ENCODE measurements at places on chromosomes 12 and 14.
A peak's percentile ranks its signal among the peaks of the same experiment; 100 is the strongest.

DNA sequence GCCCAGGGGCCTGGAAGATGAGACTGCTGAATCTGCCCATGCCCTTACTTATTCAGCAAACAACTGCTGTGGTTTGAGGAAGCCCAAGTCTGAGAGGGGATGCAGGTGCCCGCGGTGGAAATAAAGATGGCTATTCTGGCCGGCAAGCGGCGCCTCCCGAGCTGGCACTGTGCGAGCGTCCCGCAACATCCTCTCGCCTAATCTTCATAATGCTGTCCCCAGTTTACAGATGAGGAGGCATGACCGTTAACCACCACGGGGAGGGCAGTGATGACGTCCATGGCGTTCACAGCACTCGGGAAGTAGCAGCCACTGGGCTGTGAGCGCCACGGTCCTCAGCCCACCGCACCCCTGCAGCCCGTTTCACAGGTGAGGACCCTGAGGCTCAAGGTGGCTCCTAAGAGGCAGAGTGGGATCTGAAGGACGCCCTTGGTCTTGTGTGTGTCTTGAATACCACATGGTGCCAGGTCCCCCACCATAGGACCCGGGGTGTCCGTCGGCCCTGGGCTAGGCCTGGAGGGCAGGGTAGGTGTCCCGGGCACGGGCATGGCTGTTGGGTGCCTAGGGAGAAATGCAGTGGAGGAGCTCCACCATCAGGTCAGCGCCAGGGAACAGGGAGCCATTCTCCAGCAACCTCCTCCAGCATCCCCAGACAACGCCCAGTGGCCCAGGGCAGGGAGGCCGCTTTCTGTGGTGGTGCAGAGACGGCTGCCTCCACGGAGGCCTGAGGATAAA, 20.2 kb downstream of the CHGA start:
- no peak for DNase-seq

DNA sequence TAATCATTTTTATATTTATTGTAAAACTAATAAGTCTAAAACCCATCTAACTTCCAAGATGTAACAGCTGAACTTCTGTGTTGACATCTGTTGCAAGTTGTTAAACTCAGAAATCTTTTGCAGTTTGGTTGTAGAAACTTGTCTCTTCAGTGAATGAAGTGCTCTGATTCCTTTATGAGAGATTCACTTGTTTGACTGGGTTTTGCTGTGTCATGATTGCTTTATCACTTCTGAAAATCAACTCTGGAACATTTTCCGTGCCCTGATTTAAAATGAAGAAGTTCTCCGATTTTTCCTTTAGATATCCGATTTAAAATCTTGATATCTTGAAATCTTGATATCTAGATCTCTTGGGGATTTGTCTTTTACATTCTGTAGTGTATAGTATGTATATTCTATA, 65.1 kb downstream of the DIP2B start:
- no peak for DNase-seq

DNA sequence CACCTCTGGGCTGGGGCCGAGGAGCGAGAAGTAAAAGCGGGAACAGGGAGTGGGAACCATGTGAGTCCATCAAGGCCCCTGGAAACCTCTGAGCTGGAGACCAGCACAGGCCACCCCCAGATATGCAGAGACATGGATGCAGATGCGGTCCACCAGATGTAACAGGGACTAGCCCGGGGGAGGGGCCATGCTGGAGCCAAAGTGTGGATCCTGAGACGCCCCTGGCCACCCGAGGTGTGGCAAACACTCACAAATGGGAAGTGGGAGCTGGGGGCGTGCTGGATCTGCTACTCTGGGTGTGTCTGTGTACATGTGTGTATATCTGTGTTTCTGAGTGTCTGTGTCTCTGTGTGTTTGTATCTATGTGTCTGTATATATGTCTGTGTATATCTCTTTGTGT, 12.8 kb downstream of the MYL2 start:
- no peak for DNase-seq

DNA sequence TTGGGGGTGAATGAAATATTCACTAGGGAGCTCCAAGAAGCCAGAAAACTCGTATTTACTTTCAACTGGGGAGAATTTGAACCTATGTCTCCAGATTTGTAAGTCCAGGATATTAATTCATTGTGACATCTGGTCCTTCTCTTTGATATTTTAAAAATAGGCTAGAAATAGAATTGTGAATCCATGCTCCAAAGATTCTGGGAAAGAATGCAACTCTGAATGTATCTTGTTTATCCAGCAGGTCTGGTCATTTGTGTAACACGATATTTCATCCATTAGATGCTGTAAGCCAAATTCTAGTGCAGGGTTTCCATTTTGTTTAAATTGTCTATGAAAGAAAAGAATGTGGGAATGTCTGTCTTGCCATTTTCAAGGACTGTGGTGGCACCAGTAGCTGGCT, 334.7 kb downstream of the BMP4 start:
- no peak for DNase-seq

DNA sequence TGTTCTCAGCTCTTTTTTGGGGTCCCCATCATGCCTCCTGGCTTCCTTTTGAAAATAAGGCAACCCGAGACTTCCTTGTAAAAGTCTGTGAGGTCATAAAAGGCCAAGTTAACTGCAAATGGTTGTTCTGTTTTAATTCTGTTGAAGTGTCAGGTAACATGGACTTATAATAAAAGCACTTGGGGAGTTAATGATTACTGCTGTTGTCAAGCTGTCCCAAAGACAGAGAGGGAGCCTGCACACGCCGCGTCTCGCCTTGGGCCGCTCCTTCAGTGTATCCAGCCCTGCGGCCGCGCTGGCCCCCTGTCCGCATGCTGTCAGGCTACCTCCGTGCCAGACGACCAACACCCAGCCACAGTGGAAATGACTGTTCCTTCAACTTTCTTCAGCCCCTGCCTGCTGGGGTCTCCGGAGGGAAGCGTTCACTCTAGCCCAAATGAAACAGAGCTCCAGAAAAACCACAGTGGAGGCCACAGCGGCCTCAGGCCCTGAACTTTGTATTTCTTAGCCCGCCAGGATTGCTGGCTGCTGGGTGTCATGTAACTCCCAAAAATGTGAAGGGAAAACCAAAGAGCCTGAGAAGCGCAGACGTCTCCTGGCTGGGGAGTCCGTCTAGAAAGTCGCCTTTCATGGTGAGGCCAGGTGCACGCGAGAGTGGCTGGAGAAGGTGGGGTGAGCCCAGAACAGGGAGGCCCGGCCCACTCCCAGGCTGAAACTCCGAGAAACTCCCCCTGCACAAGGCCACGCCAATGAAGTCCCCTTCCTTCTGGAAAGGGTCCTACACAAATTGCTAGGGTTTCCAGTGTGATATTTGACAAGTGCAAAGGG, 189.1 kb downstream of the ZFP36L1 start:
- DNase-seq: no peak

- peak; percentile 19 for DNase-seq
Observed at GRCh38 chr12:64390275-64390851, at the start of gene C12orf56. TSS of gene C12orf56 (minus strand) at chr12:64390758. CDS start at chr12:64390565, 193 bp downstream.

GRCh38 chr14:90795744-90796143, 20.5 kb downstream of the TTC7B start:
- DNase-seq: peak; percentile 84

DNA sequence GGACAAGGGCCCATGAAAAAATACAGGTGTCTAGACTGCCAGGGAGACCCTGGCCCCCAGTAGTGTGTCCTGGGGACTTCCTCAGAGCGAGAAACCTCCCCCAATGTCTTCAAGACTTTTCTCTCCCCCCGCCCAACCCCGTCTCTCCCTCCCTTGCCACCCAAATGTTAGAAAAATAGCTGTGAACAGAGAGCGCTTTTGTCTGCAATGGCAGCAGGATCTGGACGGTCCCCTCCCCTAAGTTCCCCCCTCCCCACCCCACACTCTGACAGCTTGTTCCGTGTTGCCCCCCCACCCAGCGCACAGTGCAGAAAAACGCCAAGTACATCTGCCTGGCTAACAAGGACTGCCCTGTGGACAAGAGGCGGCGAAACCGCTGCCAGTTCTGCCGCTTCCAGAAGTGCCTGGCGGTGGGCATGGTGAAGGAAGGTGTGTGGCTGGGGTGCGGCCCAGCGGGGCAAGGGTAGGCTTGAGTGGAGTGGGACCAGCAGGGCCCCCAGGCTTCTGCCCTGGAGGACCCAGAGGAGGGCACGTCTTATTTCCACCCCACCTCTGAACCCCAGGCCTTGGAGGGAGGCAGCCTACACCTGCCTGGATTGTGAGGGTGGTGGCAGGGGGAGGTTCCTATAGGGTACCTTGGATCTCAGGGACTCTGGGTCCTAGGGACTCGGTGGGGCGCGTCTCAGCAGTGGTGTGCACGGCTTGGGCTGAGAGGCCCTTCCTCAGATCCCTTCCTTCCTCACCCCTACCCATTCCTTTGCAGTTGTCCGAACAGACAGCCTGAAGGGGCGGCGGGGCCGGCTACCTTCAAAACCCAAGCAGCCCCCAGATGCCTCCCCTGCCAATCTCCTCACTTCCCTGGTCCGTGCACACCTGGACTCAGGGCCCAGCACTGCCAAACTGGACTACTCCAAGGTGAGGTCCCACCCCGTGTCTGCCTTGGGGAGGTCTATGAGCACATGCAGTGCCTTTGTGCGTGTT, 4.8 kb downstream of the NR4A1 start:
- DNase-seq: no peak

- DNase-seq: no peak
Observed at GRCh38 chr14:99128185-99128584, 143.8 kb downstream of the BCL11B start.

- no peak for DNase-seq
Observed at GRCh38 chr12:105417732-105418131, 87.2 kb downstream of the C12orf75 start.

- peak; percentile 50 for DNase-seq
Observed at GRCh38 chr12:88336076-88336739, 194.1 kb downstream of the TMTC3 start.

GRCh38 chr14:76282581-76282980, 93.4 kb upstream of the ESRRB start:
- DNase-seq: no peak

DNA sequence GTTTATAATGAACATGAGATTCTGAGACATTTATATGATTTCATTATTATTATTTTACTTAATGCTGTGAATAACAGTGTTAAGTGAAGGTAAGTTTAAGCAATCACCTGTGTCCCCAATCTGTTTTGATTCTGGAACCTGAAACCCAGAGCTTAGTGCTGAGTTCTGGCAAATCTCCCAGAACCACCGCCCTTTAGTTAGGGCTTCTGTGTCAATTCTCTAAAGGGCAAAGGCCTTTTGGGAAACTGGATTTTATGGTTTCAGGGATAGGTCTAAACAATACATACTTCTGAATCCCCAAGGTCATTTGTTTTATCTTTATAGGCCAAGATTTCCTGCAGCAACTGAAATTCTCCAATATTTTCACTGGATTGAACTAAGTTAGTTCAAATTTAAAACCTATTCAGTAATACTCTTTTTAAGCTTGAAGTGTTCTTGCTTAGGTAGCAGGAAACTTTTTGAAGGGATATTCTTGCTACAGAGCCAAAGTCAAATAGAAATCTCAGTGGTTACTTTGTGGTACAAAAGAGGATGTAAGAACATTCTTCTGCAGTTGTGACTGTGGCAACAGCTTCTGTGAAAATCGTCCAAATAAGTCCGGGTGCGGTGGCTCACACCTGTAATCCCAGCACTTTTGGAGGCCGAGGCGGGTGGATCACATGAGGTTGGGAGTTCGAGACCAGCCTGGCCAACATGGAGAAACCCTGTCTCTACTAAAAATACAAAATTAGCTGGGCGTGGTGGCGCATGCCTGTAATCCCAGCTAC, 10.0 kb upstream of the PKP2 start:
- no peak for DNase-seq

DNA sequence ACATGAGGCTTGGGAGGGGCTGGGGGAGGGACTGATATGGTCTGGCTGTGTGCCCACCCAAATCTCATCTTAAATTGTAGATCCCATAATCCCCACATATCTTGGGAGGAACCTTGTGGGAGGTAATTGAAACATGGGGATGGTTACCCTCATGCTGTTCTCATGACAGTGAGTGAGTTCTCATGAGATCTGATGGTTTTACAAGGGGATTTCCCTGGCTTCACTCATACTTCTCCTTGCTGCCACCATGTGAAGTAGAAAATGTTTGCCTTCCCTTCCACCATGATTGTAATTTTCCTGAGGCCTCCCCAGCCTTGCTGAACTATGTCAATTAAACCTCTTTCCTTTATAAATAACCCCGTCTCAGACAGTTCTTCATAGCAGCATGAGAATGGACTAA, 362.9 kb downstream of the PCNX1 start:
- DNase-seq: no peak

DNA sequence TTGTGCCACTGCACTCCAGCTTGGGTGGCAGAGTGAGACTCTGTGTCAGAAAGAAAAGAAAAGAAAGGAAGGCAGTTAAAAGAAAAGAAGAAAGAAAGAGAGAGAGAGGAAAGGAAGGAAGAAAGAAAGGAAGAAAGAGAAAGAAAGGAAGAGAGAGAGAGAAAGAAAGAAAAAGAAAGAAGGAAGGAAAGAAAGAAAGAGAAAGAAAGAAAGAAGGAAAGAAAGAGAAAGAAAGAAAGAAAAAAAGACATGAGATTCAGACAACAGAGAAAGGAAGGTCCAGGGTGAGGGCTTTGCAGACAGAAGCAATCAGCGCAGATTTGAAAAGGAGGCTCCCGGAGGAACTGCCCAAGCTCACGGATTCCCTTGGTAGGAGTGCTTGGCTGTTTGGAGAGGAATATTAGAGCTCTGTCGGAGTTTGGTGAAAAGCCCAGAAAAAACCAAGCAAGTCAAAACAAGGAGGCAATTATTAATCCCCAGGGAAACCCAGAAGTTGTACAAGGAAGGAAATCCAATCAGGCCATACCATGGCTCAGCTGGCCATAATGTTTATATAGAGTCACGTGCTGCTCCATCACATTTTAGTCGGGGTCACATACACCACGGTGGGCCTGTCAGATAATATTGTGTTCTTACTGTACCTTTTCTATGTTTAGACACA, 11.6 kb upstream of the CCDC85C start:
- no peak for DNase-seq

- no peak for DNase-seq
Observed at GRCh38 chr14:104389326-104390220, 190.0 kb upstream of the C14orf180 start.

- no peak for DNase-seq
Observed at GRCh38 chr12:108846290-108846701, 11.1 kb downstream of the SSH1 start.

DNA sequence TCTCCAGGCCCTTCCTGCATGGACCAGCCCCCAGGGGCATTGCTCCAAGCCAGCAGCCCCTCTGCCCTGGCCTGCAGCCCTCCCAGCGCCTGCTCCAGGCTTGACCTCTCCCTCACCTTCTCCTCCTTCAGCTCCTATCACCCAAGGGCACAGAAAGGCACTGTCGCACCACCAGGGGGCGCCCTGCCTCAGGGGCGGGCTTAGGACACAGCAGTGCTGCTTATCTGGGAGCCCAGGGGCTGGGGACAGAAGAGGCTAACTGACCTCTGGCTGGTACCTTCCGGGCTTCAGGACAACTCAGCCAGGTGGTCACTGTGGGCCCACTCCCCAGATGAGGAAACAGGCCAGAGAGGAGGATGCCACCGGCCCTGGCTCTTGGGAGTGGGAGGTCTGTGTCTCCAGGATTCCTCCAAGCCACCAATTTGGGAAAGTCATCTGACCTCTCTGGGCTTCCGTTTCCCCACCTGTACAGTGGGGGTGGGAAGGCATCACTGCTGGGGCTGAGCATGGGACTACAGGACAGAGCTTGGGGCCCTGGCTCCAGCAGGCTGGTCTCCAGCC, 25.3 kb upstream of the GPR132 start:
- peak; percentile 65 for DNase-seq

Data from fibroblast of upper back skin (primary cell).